Heart right ventricle (tissue), 16 donors: ENCODE measurements at places on chromosomes 3 and 15. TPM values are rescaled to one million over a fixed set of nuclear protein-coding genes. Genes with fewer than 3 reads are reported as not detected.

Gene EPHA6
- not detected for polyA plus RNA-seq

DNA sequence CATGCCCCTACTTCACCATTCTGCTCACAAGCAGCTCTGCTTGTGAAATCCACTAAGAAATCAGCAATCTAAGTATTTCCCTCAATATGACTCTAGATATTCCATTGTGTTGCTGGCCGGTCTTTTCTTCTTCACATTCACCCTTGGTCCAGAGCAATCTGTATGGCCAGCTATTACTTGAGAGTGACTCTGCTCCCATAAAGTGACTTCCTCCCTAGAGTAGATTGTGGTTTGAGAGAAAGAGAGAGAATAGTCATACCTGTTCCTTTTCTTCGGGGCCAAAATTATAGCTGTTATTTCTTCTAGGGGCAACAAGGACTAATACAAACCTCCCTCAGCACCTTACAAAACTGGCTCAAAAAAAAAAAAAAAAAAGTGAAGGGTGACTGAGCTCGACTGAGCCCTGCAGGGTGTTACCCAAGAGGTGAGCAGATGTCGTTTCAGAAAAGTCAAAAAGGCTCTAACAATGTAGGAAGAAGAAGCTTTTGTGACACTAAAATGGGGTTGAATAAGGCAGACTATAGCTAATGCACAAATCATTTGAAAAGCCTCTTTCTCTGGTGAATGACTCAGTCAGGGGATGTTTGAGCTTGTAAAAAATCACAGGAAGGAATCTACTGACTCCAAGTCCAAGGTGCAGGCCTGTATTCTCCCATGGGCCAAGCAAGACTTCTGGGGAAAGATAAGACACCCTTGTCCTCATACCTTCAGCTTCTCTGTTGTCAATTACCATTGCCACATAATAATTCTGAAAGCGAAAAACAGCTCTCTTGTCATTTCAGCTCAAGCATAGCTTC is 161.0 kb upstream of the SLC24A5 start:
- no peak for DNase-seq

- DNase-seq = no peak
Measured at GRCh38 chr3:38003817-38004414, 13.3 kb downstream of the VILL start.

- DNase-seq = no peak
Measured at GRCh38 chr15:77546050-77546501, 86.6 kb downstream of the LINGO1 start.

- no peak for DNase-seq
Measured at GRCh38 chr15:27993996-27994780, 104.9 kb downstream of the OCA2 start.

- no peak for DNase-seq
Measured at GRCh38 chr3:133627789-133628188, 34.0 kb downstream of the TOPBP1 start.

- no peak for DNase-seq
Measured at GRCh38 chr3:60325610-60326170, 925.6 kb downstream of the FHIT start.

DNA sequence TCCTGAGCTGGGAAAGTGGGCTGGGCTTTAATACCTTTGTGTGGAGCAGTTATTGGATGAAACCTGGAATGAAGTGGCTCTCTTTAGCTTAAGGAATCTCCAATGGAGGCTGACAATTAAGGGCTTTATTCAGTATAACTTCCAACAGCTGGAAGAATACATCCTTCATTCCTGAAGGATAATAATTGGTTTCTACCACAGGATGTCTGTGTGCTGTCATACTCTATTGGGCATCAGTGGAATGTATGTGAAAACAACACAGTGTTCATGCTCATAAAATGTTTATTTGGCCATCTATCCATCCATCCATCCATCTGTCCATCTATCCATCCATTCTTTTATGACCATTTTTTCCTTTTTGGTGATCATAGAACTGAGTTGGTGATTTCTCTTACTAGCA is 220.7 kb upstream of the GAP43 start:
- no peak for DNase-seq

GRCh38 chr3:144265542-144266100 is 294.0 kb downstream of the DIPK2A start:
- peak; percentile 23 for DNase-seq

Gene TMCO5A
- polyA plus RNA-seq = not detected

DNA sequence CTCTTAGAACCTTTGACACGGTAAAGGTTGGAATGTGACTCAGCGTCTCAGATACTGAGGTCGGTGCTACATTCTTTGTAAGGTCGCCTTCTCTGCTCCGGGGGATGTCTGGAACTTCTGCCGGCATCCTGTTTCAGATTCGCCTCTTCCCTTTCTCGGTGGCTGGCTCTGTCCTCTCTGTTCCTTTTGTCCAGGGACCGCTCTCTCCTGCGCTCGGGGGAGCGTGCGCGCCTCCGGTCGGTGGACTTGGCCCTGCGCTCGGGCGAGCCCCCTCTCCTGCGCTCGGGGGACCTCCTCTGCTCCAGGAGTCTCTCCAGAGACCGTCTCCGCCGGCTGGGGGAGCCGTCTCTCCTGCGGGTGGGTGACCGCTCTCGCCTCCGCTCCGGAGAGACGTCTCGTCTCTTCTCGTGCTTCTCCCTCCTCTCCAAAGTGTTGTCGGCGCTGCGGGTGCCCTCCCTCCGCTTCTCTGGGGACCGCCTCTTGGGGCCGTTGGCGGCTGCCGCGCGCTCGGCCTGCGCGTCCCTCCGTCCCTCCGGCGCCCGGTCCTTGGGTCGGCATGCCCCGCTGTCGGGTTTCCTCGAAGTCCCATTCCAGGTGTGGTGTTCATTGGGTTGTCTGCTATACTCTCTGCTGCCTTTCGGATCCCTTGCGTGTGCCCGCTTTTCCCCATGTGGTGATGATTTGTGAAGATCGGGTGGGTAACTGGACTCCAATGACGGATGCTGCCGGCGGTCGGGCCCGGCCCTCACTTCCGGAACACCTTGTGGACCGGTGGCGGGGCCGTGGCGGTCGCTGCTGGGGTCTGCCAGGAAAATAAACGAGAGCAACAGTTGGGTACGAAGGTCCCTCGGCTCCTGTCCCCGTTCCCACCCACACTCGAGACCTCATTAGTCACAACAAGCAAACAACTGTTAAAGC is 668.8 kb upstream of the ADAMTS9 start:
- DNase-seq = peak; percentile 13

DNA sequence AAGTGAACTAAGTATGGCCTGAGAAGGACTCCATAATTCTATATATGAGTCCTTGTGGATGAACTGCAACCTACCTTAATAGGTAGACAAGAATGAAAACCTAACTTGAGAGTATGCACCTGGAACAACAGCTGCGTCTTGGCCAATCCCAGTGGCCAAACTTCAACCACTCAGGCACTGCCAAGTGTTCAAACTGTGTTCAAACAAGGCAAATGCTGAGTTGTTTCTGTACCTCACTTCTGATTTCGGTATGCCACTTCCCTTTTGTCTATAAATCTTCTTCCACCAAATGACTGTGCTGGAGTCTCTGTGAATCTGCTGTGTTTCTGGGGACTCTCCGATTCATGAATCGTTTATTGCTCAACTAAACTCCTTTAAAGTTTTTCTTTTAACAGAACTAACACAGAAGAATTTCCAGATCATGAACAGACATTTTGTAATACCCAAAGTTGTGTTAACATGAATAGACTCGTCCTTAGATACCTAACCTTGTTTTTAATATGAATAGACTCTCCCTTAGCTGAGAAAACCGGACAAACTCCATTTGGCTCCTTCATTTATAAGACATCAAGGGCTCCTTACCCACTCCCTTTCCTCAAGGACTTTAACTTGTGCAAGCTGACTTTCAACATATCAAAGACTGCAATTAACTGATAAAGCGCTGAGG is 4.1 kb downstream of the ZNF717 start:
- no peak for DNase-seq

- no peak for DNase-seq
Measured at GRCh38 chr15:66613743-66614142, 47.9 kb upstream of the LCTL start.

DNA sequence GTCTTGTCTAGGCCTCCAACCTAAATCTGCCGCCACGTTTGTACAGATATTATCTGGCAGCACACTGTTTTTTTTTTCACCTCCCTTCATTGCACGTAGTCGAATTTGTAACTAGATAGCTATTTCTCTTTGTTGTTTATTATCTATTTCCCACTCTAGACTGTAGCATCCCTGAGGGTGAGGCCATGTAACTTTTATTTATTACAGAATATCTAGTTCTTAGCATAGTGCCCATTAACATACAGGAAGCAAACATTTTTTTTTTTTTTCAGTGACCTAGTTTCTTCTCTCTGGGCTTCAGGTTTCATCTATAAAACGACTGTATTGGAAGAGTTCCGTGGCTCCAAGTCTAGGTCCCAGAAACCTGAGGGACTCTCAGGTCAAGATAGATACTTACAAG is 354.3 kb downstream of the FGF12 start:
- no peak for DNase-seq

DNA sequence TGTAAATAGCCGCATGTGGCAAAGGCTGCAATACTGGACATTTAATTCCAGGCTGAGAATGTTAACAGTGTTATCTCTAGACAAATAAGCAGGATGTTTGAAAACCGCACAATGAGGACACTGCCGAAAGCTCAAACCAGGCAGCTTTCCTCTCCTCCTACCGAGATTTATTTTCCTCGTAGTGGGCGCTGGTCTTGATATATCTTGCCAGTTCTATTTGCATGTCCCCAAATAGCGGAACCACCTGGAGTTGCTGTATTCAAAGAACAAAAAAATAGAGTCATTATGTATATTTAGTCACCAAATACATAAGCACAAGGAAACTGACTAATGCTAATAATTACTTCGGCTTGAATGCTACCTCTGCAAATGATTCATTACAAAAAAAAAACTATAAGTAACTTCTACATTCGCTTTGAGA is 46.5 kb downstream of the CYFIP1 start:
- no peak for DNase-seq

Gene CCR3
- not detected for polyA plus RNA-seq
